ENCODE measurements at places on chromosomes 1 and 21. TPM values are rescaled to one million over a fixed set of nuclear protein-coding genes. Genes with fewer than 3 reads are reported as not detected.

The DCST2 gene
- not detected for total RNA-seq

DNA sequence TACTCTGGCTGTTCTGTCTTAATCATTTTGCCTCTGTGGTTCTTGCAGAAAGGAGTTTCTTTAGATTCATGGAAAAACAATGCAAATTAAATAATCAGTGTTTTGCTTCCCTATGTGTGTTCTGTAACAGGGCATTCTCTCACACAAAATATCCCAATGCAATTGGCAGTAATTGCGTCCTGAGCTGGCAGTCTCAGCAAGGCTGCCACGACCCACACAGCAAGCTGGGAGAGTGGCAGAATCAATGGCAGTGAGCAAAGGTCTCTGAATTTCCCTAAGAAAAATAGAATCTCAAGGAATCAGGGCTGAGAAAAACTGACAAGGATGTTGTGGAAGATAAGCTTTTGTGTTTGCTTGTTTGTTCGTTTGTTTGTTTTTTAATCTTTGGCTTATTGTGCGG is 198.1 kb upstream of the ST6GALNAC5 start:
- H3K4me1 ChIP-seq, result no peaks in the 10 kb centered on the region
- no peak overlapping the region for H3K4me3 ChIP-seq
- peak; percentile 26 for DNase-seq
- H3K36me3 ChIP-seq, result no peaks in the 10 kb centered on the region
- H3K27ac ChIP-seq, result no peak overlapping the region

The SVBP gene
- total RNA-seq, result 20.0 TPM

The RGS2 gene
- total RNA-seq, result 5.8 TPM

The CRYAA gene
- total RNA-seq, result not detected

The ZSCAN20 gene
- 11.2 TPM for total RNA-seq

The MRPL20 gene
- 53.9 TPM for total RNA-seq

DNA sequence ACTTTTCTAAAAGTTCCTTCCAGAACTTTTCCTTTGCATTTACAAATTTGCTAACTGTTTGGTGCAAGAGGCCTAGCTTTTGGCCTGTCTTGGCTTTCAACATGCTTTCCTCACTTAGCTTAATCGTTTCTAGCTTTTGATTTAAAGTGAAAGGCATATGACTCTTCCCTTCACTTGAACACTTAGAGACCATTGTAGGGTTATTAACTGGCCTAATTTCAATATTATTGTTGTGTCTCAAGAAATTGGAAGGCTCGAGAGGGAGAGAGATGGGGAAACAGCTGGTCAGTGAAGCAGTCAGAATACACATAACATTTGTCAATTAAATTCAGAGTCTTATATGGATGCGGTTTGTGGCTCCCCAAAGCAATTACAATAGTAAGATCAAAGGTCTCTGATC is 63.0 kb upstream of the MPC2 start:
- H3K36me3 ChIP-seq, result peaks cover 21% of the 10 kb centered on the region
- no peaks in the 10 kb centered on the region for H3K27me3 ChIP-seq
- no peak overlapping the region for H3K4me3 ChIP-seq

GRCh38 chr1:182198006-182198605 is 136.6 kb upstream of the ZNF648 start:
- no peak overlapping the region for H3K27ac ChIP-seq
- no peaks in the 10 kb centered on the region for H3K36me3 ChIP-seq
- H3K4me3 ChIP-seq, result no peak overlapping the region
- no peak for DNase-seq

The KCNQ4 gene
- not detected for total RNA-seq

DNA sequence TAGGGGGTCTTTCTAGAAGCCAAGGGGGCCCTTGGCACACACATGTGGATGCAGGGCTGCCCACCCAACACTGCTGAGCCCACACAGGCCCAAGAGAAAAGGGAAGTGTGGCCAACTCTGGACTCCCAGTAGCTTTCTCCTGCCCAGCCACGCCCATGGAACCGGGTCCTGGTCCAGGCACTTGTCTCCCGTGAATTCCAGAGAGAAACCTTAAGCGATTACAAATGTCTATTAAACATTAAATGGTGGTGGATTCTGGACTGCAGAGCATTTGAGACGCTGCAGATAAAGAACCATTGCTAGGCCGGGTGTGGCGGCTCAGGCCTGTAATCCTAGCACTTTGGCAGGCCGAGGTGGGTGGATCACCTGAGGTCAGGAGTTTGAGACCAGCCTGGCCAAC is 100.6 kb upstream of the ARHGEF16 start:
- no peak overlapping the region for H3K27ac ChIP-seq
- no peaks in the 10 kb centered on the region for H3K27me3 ChIP-seq
- no peak overlapping the region for H3K4me3 ChIP-seq
- H3K4me1 ChIP-seq, result no peaks in the 10 kb centered on the region

DNA sequence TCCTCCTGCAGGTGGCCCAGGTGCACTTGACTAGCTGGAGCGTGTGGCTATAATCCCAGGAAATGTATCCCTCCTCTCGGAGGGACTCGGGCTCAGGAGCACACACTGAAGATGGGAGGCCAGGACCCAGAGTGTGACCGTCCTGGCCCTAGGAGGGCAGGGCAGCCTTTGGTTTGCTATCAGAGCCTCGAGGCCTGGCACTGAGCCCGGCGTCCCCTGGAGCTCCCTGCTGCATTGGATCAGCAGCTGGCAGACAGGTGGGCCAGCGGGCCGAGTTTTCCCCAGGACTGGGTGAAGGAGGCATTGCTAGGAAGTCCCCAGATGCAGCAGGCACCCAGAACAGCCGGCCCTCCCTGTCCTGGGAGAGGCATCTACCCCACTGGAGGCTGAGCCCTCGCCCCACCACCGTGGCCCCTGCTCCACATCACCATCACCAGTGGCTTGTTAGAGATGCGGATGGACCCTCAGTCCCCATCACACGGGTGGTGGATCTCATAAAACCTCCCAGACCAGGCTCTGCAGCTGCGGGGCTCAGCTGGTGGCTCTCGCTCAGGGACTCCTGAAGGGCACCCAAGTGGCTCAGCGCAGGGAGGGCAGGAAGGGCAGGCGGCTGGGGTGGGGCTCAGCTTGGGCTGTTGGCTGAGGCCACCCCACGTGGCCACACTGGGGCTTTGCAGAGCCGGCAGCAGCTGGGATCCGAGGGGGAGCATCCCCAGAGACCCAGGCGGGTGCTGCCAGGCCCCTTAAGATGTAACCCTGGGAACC is 32.7 kb upstream of the POFUT2 start:
- no peak overlapping the region for H3K4me3 ChIP-seq
- H3K27me3 ChIP-seq, result no peaks in the 10 kb centered on the region
- no peak for DNase-seq
- peaks cover 34% of the 10 kb centered on the region for H3K4me1 ChIP-seq
- H3K36me3 ChIP-seq, result no peaks in the 10 kb centered on the region

- no peak overlapping the region for H3K4me3 ChIP-seq
- DNase-seq, result peak; percentile 48
These were observed 81.1 kb upstream of the BTG3 start for GRCh38 chr21:17693801-17694200.

DNA sequence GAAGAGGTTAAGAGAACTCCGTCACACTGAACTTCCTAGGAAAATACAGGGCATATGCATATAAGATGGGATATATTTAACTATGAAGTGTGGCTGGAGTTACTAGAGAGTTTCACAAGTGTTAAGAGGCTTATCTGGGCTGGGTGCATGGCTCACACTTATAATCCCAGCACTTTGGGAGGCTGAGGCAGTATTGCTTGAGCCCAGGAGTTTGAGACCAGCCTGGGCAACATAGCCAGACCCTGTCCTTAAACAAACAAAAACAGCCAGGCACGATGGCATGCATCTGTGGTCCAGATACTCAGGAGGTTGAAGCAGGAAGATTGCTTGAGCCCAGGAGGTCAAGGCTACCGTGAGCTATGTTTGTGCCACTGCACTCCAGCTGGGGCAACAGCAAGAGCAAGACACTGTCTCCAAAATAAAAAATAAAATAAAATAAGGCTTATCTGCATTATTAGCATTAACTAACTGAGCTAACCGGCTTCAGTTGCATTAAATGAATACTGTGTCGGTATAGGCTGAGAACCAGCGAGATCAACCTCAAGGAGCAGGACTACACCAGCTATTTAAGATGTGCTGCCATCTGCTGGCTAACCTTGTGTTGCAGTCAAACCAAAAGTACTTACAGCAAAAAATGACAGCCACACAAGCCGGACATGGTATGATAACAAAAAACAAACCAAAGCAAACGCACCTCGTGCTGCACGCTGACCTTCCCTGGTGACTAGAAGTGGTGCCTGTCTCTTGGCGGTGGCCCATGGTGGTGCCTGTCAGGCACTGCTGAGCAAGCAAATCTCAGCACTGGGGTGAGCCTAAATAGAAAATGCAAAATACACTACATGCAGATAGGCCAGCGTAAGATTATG is 19.7 kb upstream of the RBBP5 start:
- H3K4me1 ChIP-seq, result peaks cover 34% of the 10 kb centered on the region
- peak overlapping the region; percentile 5 for H3K27ac ChIP-seq
- H3K36me3 ChIP-seq, result no peaks in the 10 kb centered on the region
- H3K4me3 ChIP-seq, result peak overlapping the region; percentile 54
- no peaks in the 10 kb centered on the region for H3K27me3 ChIP-seq
- DNase-seq, result peak; percentile 91

- peaks cover 39% of the 10 kb centered on the region for H3K4me1 ChIP-seq
- H3K4me3 ChIP-seq, result no peak overlapping the region
- H3K27ac ChIP-seq, result no peak overlapping the region
- peaks cover 3% of the 10 kb centered on the region for H3K36me3 ChIP-seq
- DNase-seq, result no peak
These were observed 33.9 kb downstream of the DDR2 start for GRCh38 chr1:162666006-162666645.

- H3K27ac ChIP-seq, result no peak overlapping the region
- H3K4me3 ChIP-seq, result no peak overlapping the region
- peaks cover 12% of the 10 kb centered on the region for H3K4me1 ChIP-seq
- peaks cover 37% of the 10 kb centered on the region for H3K36me3 ChIP-seq
- no peak for DNase-seq
These were observed 1.8 kb downstream of the MRPS21 start for GRCh38 chr1:150295476-150295875.

DNA sequence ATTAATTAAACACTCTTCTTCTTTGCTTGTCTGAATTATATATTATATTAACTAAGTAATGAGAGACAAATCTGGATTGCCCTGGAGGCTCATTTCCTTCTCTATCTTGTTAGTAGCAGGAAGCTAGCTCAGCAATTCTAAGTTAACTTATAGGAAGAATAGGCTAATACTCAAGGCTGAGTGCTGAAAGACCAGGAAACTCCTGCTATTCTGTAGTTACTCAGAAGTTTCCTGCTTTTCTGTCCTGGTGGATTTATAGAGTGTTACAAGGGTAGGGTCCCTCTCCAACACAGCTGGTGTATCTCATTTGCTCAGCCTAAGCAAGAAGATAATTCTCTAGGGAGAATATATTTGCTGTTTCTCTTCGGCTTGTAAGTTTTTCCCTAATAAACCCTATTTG is 29.2 kb downstream of the HSPA13 start:
- DNase-seq, result no peak
- H3K4me1 ChIP-seq, result no peaks in the 10 kb centered on the region
- no peaks in the 10 kb centered on the region for H3K36me3 ChIP-seq

DNA sequence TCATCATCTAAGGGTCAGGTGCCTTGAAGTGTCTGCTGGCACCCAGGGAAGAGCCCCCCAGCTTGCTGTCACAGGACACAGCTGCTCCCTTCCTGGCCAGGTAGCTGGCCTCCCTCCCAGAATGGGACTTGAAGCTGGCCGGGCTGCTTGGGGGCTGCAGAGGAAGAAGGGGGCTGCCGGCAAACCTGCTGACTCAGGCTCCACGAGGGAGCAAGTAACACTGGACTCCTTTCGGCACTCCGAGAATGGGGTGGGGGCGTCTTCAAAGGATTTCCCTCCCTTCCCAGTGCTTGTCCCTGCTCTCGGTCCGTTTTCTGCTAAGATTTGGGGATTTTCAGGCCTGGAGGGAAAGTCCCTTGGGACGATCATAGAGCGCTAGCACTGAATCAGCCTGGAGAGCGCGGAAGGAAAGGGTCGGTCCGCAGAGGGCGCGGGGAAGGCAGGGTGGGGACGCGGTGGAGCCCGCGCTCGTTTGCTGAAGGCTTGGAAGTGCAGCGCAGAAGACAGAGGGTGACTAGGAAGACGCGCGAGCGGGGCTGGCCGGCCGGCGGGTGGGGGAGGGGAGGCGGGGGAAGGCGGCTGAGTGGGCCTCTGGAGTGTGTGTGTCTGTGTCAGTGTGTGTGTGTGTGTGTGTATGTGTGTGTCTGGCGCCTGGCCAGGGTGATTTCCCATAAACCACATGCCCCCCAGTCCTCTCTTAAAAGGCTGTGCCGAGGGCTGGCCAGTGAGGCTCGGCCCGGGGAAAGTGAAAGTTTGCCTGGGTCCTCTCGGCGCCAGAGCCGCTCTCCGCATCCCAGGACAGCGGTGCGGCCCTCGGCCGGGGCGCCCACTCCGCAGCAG is at the start of gene CSF1:
Gene CSF1, plus strand, starts transcription at position 727 of the 840 bp plus-strand sequence. CDS start 175 bp downstream, outside the sequence.
- H3K27ac ChIP-seq, result peak within 1 kb of the TSS; percentile 63
- peak within 1 kb of the TSS; percentile 97 for H3K4me3 ChIP-seq
- peak; percentile 96 for DNase-seq
- H3K27me3 ChIP-seq, result no peaks in the 10 kb centered on the region
- peaks cover 18% of the 10 kb centered on the region for H3K36me3 ChIP-seq

The SLC30A2 gene
- not detected for total RNA-seq

DNA sequence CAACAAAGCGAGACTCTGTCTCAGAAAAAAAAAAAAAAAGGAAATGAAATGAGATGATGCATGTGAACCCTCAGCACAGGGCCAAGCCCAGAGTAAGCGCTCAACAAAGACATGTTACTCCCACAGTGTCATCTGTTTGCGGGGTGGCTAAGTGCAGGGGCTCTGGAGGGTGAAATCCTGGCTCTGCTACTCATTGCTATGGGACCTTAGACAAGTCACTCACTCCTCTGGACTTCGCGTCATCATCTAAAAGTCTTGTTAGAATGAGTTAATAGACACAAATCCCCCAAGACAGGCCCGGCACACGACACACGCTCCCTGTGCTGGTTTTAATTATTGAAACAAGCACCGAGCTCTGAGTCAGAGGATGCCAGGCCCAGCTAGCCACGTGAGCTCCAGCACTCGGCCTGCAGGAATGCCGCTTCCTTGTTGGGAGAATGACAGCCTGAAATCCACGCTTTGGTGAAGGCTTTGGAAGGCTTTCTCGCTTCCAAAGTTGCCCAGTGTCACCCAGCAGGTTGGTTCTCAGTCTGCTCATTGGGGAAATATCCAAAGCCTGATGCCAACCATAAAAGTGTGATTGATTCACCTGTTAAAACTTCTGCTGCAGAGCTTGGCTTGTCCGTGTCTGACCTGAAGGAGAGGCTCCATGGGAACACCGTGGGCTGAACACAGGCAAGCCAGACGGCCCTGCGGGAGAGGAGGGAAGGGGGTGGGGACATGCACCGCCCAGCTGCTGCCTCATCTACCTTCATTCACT is 36.7 kb upstream of the TARDBP start:
- H3K4me1 ChIP-seq, result peaks cover 24% of the 10 kb centered on the region
- no peaks in the 10 kb centered on the region for H3K36me3 ChIP-seq
- peak overlapping the region; percentile 0 for H3K27ac ChIP-seq
- DNase-seq, result peak; percentile 97
- H3K4me3 ChIP-seq, result no peak overlapping the region

DNA sequence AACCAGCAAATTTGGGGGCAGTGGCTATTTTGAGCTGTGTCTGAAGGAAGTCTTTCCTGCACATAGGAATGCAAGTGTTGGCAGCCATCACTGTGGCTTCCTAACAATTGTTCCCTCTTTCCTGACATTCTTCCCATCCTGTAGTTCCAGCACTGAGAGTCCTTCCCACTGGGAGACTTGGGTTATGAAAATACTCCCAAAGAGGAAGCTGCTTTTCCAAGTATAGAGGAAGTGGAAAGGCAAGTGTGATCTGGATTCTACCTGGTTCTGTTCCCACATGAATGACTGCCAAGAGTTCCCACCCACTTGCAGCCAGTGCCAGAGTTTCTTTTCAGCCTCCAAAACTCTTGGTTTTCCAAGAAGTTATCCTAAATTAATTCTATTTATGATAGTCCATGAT is 98.5 kb upstream of the CD53 start:
- H3K4me3 ChIP-seq, result no peak overlapping the region
- H3K4me1 ChIP-seq, result no peaks in the 10 kb centered on the region
- no peak for DNase-seq

The AUNIP gene
- 0.88 TPM for total RNA-seq

The IL19 gene
- total RNA-seq, result not detected
